Forelimb muscle (tissue), 1 donor: ENCODE measurements at places on chromosomes 6 and 20. TPM values are rescaled to one million over a fixed set of nuclear protein-coding genes. Genes with fewer than 3 reads are reported as not detected.

DNA sequence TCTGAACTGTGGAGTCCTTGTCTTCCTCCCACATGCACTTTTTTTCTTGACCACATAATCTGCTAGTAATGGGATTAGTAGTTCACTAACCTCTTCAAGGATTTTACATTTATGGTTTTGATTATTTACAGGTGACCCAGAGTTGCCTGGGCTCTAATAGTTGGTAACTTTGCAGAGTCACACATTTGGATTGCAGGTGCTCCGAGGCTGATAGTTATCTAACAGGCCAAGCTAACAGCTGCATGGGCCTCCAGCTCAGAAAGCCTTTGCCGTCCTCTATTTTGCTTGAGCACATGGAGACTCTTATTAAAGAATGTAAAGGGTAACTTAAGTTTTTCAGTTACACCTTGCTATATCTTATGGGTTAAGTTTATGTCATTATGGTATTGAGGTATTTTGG is 95.4 kb downstream of the ANKS1A start:
- DNase-seq = no peak

DNA sequence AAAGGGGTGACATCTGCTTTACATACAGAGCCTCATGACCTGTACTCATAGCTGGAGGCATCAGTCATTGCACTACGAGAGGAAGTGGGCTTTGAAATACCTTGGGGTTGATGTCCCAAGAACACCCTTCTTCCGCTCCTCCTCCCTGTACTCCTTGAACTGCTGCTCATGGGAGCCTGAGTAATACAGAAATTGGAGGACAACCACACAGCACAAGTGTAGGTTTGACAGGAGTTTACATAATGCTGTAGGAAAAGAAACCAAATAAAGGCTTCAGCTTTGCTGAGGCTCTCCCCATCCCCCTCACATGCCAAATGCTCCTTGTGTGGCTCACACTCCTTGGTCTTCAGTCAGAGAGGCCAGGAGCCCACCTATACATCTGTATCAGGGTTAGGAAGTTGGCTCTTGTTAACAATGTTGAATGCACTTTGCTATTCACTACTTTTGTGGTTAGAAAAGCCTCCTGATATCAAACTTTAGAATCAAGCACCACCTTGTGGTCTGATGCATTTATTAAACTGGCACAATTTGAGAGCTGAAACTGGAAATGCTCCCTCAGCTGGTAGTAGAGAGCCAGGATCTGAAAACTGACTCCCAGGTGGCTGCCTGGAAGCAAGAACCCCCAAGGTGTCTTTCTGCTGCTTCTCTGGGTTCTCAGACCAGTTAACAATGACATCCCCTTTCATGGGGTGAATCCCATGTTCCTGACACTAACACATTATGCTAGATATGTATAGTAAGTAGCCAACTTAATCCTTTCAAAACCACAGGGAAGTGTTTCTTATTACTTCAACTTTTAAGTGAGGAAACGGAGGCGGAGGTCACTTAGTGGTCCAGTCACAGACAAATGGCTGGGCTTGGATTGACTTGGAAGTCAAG is 56.2 kb upstream of the EDN1 start:
- peak; percentile 72 for DNase-seq

- no peak for DNase-seq
These were observed 178.0 kb downstream of the DTNBP1 start for GRCh38 chr6:15484821-15485220.

DNA sequence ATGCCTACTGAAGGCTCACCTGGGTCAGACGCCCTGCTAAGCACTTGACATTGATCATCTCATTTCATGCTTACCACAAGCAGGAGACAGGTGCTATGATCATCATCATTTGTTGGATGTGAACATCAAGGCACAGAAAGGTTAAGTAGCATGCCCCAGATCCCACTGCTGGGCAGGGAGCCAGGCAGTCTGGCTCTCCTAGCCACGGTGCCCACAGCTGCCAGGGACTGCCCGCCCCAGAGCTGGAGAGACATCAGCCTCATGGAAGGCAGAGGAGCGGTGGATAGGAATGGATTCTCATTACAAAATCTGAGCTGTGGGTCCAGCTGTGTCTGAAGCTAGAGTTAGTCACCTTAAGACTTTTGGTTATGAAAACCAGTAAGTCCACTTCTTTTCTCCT is 3.6 kb downstream of the SULF2 start:
- no peak for DNase-seq

- DNase-seq = no peak
These were observed 82.1 kb downstream of the SLC23A2 start for GRCh38 chr20:4919047-4919704.

- DNase-seq = no peak
These were observed 185.4 kb downstream of the TRIM27 start for GRCh38 chr6:28738396-28738765.

DNA sequence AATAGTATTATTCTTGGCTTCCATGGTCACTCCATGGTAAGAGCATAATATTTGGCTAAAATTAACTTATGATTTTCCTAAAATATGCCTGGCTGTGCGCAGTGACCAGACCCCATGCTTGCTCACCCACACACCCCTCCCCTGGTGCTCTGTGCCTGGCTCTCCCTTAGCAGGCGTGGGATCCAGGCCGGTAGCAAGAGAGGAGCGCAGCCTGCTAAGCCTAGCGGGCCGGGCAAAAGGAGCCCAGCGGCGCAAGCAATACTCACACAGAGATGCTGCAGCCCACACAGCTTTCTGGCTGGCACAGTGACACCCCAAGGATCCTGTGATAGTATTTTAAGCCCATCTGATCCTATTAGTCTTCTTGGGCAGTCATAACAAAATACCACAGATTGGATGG is 79.8 kb upstream of the EYS start:
- no peak for DNase-seq

DNA sequence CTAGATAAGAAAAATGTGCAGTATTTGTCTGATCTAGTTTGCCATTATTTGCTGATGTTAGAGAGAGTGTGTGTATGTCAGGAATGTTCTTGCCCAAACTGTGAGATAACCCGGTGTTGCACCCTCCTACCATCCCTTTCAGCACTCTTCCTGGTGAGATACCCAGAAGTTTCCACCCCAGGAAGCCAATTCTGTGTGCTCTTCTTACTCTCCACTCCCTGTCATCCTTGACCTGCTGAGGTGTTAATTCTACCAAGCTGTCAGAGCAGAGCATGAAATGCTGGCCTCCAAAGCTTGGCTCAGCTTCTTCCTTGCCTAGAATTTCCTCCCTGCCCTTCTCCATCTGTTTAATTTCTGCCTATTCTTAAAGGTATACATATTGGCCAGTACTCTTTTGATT is 237.3 kb upstream of the CNR1 start:
- DNase-seq = no peak

DNA sequence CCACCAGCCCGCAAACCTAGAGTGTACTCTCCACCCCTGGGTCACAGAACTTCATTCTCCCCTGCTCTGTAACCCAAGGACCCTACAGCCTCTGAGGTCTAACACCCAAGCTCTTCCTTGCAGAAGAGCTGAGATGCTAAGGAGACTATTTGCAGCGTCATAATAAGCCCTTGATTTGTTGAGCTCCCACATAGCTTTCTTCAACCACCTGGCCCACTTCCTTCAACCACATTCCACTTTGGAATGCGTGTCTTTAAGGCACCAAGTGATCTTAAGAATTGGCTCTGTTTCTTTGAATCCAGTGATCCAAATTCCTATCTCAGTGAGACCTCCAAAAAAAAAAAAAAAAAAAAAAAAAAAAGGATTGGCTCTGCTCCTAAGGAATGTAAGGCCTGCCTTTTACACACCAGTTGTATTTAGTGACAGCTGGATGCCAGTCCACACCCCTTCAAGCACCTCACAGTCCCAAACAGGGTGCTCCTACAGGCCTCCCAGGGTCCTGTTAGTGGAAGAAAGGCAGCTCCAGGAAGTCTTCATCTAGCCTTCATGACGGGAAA is 106.2 kb downstream of the UBE3D start:
- no peak for DNase-seq

DNA sequence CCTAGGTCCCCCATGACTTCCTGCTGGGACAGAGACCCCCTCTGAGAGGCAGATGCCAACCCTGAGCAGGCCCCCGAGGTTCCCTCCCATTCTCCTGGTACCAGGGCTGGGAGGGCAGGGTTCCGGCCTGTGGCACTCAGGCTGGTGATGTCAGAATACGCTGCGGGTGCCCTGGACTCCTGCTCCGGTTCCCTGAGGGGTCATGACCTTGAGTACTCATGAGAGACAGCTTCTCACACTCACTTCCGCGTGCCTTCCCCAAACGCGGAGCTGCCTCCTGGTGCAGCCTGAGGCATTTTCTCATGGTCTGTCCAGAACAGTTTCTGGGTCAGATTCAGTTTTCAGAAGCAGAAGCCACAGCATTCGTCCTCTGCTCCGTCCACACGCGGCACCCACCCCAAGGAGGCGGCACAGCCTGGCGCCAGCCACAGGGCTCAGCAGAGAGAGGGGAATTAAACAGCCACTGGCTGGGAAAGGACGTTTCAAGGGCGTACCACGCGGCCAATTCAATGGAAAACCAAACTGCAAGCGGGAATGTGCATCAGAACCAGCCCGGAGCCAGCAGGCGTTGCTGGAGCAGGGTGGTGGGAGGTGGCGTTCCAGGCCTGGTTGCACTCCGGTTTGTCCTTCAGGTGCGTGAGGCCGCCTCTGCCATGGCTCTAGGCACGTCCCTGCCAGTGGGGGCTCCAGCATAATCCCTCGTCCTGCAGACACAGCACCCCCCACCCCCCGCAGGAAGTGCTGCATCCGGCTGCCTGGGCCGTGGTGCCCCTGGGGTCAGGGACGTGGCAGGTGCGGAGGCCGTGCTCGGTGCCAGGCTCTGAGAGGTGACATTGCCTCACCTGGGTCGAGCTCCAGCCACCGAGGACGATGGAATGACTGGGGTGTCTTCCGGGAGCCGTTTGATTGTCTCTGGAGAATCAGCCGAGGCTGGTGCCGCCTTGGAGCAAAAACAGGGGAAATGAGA is 58.3 kb upstream of the BHLHE23 start:
- no peak for DNase-seq

SLC22A3 gene
- 11.8 TPM for polyA plus RNA-seq

PCK1 gene
- polyA plus RNA-seq = 0.24 TPM

WFDC5 gene
- not detected for polyA plus RNA-seq

PRL gene
- polyA plus RNA-seq = 0.76 TPM
